Breast epithelium (tissue), 4 donors: ENCODE measurements at places on chromosomes 7 and 10. TPM values are rescaled to one million over a fixed set of nuclear protein-coding genes. Genes with fewer than 3 reads are reported as not detected.

GRCh38 chr7:95686109-95686508, 86.2 kb upstream of the DYNC1I1 start:
- no peak for DNase-seq

GRCh38 chr7:6571160-6571779, 6.0 kb upstream of the ZDHHC4 start:
- DNase-seq, result no peak

GRCh38 chr7:27344471-27344870, 101.9 kb downstream of the EVX1 start:
- no peak for DNase-seq

GRCh38 chr7:96059075-96059474, 262.8 kb downstream of the SLC25A13 start:
- DNase-seq, result no peak

DNA sequence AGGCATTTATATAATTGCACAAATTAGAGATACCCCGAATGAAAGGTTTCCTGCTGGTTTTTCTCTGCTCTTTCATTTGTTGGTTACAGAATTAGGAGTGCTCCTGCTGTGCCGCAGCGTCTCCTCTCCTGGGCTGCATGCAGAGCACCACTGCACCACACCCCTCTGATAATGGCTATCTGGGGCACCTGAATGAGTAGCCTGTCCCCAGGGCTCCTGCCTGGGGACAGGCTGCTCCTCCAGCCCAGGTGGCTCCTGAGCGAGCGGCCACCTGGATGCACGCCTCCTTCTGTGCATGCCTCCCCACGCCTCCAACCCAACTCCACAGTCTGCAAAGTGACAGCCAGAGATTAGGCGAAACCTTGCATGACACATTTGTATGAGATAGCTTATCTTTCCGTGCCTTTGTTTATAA, 242.6 kb upstream of the FZD8 start:
- no peak for DNase-seq

DNA sequence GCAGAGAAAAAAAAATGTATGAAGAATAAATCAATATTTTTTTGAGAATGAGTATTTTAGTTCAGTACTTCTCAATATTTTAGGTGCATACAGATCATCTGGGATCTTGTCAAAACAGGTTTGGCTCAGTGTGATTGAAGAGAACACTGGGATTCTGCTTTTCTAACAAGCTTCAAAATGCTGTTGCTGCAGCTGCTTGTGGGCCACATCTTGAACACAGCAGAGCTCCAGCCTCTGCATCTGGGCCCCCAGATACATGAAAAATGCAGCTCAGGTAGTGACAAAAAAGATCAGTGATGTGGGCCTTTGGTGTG, 1177.1 kb upstream of the C7orf33 start:
- DNase-seq, result no peak

DNA sequence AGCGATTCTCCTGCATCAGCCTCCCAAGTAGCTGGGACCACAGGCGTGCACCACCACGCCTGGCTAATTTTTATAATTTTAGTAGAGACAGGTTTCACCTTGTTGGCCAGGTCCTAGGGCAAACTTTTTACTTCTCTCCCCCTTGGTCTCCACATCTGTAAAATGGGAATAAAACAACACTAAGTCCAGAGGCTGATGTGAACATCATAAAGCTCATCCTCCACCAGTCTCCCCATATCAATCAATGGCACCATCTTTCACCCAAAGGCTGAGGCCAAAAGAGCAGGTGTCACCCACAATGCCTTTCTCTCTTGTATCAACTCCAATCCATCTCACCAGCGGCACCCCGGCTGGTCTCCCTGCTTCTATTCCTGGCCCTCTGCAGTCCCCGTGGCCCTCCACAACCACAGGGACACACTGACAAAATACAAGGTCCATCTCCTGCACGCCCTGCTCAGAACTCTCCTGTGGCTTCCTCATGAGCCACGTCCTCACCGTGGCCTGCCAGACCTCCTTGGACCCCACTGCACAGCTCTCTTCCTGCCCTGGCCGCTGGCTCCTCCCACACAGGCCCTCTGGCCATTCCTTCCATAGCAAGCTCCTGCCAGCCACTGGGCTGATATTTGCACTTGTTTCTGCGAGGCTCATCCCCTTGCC, 179.0 kb downstream of the FAM107B start:
- no peak for DNase-seq

DNA sequence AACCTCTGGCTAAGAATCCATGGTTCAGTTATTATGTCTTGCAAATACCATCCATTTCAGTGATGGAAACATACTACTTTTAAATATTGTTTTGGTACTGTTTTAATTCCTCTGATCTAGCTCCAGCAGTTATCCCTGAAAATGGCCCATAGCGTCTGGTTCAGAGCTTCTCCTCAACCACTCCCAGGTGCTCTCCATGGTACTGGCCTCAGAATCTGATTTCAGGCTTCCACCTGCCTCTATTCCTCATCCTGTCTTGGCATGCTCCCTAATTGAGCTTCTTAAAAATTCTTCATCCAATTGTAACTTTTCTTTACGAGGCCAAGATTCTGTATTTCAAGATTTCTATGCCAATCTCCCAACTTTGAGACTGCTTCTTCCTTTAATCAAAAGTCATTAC, 236.3 kb downstream of the HTR7 start:
- no peak for DNase-seq

- DNase-seq, result no peak
Measured at GRCh38 chr7:151272405-151272804, 23.9 kb upstream of the SMARCD3 start.

- no peak for DNase-seq
Measured at GRCh38 chr7:120724448-120724847, 133.5 kb downstream of the TSPAN12 start.

GRCh38 chr10:95785942-95786669, 30.1 kb downstream of the ENTPD1 start:
- no peak for DNase-seq

DNA sequence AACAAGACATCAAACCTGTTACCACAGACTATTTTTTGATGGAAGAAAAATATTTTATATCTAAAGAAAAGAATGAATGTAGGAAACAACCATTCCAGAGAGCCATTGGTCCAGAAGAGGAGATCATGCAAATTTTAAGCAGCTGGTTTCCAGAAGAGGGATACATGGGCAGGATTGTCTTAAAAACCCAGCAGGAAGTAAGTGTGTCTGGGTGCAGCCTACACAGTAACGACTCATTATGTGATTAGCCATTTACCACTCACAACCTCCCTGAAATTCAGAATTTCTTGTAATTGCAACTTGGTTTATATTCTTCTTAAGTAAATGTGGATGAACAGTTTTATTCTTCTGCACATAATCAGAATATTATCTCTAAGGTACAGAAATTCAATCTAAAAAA, 46.2 kb downstream of the NOC3L start:
- no peak for DNase-seq

DNA sequence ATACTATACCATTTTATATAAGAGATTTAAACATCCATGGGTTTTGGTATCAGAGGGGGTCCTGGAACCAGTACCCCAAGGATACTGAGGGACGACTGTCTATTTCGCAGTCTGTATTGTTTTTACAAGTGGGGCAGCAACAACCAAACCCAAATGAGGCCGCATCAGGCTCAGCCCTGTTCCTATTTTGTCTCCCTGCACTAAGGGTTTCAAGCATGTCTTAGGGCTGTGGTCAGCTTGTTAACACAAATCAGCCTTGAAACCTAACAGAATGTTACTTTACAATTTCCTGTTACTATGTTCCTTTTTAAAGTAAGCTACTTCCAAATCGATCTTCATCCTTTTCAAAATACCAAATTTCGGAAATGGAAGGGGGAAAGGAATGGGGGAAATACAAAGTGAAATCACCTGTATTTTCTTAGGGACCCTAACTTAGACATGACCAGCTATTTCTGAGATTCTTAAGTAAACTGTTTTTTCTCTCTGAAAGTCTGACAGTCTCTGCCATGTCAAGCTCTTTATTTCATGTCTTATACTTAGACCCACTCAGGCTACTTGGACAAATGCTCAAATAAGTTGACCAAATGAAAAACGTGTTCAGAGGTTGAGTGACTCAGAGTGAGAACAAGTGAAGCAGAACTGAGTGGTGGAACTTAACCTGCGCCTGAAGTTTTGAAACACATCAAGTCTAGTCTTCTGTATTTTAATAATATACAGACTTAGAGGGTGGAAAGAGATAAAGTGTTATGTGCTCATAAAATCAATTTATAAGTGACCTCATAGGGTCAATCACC, 75.8 kb downstream of the C1GALT1 start:
- DNase-seq, result no peak

DNA sequence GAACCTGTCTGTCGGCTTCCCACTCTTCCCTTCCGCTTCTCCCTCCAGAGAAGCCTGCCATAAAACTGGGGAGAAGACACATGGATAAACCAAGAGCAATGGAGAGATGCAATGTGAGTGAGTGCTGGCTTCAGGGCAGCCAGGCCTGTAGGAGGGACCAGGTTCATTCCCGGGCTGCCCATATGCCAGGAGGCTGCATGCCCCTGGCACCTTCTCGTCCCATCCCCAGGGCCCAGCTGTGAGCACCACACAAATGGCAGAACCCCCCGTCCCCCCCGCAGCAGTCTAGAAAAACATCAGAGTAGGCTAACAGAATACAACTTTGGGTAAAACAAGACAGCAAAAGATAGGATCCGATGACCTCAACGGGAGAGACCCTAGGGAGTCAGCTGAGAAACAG, 341.3 kb upstream of the SHH start:
- no peak for DNase-seq

DNA sequence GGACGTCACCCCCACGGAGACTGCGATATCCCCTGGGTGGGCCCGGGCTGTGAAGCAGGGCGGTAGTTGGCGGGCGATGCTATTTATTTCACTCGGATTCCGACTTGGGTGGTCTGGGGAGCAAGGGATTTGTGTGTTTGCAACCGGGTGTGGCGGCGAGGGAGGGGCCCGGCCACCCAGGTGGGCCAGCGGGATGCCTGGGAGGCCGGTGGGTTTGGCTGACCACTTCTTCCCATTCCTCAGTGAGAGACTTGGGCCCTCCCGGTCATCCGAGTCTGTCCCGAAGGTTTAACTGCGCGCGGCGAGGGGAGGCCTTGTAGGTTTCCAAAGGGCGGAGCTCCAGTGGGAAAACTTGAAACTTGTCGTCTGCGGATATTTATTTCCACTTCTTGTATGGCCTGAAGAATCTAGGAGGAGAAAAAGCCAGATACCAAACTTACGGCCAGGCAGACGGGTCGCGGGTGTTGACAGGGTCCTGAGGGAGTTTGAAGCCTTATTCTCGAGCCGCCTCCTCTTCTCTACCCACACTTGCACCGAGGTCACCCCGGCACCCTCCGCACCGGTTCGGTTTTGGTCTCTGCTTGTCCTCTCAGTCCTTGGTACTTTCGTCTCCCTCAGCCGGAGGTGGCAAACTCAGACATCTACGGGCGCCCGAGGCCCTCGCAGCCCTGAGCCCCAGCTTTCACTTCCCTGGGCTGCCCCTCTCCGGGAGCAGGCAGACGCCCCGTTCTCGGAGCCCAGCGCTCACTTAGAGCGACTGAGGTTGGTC, 17.9 kb downstream of the ZNF316 start:
- DNase-seq, result no peak

ARMH3 gene
- total RNA-seq, result 27.4 TPM

COL26A1 gene
- total RNA-seq, result not detected

GRID1 gene
- total RNA-seq, result 8.5 TPM

UTF1 gene
- total RNA-seq, result not detected

FEZF1 gene
- not detected for total RNA-seq

GPRIN2 gene
- total RNA-seq, result not detected

MINDY4 gene
- 14.9 TPM for total RNA-seq

TMEM236 gene
- 2.9 TPM for total RNA-seq

PLA2G12B gene
- not detected for total RNA-seq
